ENCODE measurements at places on chromosomes 16 and 17.

- DNase-seq, result no peak
These were observed 2.9 kb downstream of the SLC39A11 start for GRCh38 chr17:73089322-73090317.

DNA sequence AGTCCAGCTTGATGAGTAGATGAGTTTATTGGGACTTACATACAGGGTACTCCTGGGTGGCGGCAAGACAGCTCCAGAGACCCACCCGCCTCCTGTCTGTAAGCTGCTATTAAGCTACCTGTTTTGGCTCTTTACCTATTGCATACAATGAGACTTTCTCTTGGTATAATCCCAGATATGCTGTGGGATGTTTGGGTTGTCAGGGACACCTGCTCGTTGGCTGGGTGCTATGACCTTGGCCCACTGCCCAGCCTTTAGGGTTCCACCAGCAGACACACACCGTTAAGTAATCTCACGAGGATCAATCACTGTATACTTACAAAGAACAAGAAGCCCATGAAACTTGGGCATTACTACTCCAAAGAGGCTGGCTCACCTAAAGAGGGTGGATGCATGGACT is 116.4 kb downstream of the NPIPB5 start:
- DNase-seq, result no peak

DNA sequence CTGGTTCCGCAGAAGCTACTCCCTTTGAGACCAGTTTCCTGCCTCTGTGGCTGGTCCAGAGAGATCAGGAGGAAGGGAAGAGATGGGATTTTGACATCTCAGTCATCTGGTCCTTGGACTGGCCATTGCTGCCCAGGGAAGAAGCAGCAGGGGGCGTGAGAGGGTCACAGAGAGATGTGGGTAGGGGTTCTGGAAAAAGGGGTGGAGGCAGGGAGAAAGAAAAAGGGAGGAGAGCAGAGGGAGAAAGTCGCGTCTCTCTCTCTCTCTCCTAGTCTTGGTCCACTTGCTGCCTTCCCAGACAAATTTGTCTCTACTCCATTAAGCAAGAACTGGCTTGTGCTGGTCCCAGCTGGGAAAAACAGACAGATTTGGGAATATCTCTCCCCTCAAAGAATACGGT is 4.4 kb downstream of the SHBG start:
- no peak for DNase-seq

DNA sequence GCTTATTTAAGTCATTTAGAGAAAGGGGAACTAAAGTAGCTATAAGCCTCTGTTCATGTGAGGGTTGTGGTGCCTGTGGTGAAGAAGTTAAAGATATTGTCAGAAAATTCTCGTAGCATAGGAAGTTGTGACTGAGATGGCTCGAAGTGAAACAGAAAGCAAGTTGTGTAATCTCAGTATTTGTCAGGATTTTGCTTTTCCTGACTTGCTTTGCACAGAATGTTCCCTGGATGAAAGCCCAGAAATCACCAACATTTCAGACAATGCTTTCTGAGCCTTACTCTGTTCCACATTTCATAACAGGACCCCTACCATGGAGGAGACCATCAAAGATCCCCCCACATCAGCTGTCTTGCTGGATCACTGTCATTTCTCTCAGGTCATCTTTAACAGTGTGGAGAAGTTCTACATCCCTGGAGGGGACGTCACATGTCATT is 10.6 kb downstream of the CALCOCO2 start:
- peak; percentile 60 for DNase-seq

- no peak for DNase-seq
These were observed 17.0 kb downstream of the RPTOR start for GRCh38 chr17:80561541-80562114.

GRCh38 chr17:26782153-26782552 is 511.8 kb upstream of the WSB1 start:
- DNase-seq, result no peak

DNA sequence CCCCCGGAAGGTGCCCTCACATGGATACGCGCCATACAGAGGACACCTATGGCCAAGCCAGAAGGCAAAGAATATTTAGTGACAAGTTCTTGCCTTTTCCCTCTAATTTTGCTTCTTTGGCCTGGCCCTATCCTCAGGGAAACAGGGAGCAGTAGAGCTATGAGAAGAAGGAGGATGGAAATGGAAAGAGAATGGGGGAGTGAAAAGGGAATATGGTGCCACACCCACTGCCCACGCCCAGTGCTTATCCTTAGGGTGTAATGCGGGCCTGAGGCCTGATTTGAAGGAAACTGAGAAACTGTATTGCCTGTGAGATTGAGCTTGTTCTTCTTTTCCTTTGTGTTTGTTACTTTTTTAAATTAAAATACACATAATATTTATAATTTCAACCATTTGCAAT is 255.1 kb downstream of the HS3ST3A1 start:
- no peak for DNase-seq

GRCh38 chr16:80459331-80459777 is 81.4 kb upstream of the DYNLRB2 start:
- no peak for DNase-seq

DNA sequence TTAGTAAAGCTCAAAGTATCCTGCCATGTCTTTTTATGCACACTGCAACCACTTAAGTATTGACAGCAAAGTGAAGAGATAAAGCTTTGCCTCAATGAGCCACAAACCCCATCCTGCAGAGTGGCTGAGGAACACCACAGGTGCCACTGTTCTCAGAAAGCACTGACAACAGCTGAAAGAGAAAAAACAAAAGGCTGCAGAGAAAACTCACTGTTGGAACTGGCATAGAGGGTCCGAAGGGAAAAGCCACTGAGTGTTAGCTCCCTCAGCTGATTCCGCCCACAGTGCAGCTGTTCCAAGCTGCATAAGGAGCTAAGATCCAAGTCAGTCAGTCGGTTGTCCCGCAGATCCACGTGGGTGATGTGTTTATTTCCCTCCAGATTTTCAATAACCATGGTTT is 48.3 kb downstream of the PHLPP2 start:
- DNase-seq, result no peak

DNA sequence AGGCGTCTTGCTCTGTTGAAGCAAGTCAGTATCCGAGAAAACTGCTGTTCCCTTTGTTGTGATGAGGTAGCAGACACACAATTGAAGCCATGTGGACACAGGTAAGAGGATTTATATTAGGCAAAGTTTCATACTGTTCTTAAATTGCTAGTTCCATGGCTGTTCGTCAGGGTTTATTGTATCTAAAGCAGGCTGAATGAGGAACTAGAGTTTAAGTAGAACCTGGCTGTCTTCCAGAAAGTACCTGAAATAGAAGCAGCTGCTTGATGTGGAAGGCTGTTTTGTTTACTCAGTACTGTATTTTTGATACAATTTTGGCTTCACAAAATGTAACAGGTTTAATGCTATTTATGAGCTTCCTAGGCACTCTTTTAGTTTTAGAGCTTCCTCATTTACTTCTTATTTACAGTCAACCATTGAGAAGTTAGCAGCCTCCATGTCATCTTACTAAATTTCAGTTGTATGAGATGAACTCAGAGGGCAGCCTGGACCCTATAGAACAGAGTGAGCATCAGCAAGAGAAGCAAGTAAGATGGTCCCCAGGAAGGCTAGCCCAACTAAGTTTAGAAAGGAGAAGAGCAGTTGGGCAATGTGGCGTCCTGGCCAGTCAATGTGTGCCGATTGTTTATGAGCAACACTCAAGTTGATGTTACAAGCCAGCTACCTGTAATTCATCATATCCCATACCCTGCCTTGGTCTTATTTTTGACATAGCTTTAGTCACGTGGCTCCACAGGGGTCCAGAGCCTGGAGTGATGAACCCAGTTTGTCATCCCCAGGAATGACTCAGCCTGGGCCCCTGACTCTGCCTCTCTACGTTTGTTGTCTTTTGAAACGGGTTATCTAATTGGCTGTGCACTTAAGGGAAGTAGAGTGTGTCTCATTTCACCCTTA is 9.7 kb upstream of the ARL2BP start:
- DNase-seq, result peak; percentile 10

All from CD4-positive, alpha-beta T cell treated with Interleukin-1 beta for 1 hour (primary cell).